Fibroblast of the aortic adventitia (primary cell): ENCODE measurements at places on chromosomes 4 and X. TPM values are rescaled to one million over a fixed set of nuclear protein-coding genes. Genes with fewer than 3 reads are reported as not detected.

SSX2B gene
- total RNA-seq = 0.09 TPM in 1 of 2 replicates, not detected in the other

MAGEE2 gene
- not detected in 2 replicates for total RNA-seq

LRP2BP gene
- total RNA-seq = 0.63 and 0.74 TPM in 2 replicates

CHRNA9 gene
- 0.09 TPM in 1 of 2 replicates, not detected in the other for total RNA-seq

IDH3G gene
- total RNA-seq = 7.2 and 46.0 TPM in 2 replicates

MAGEB1 gene
- total RNA-seq = not detected in 2 replicates

MAOA gene
- total RNA-seq = 4.7 and 9.6 TPM in 2 replicates

APLN gene
- total RNA-seq = 0.54 and 3.8 TPM in 2 replicates

GLRA3 gene
- not detected in 2 replicates for total RNA-seq

HTT gene
- 33.2 and 49.9 TPM in 2 replicates for total RNA-seq

RPA4 gene
- 0.33 and 1.4 TPM in 2 replicates for total RNA-seq

FAM47E gene
- total RNA-seq = 0.18 TPM in 1 of 2 replicates, not detected in the other

ARHGAP36 gene
- not detected in 2 replicates for total RNA-seq

CLCN3 gene
- 38.3 and 50.6 TPM in 2 replicates for total RNA-seq

FGF5 gene
- total RNA-seq = 0.98 and 55.9 TPM in 2 replicates

NUDT10 gene
- 0.63 and 2.0 TPM in 2 replicates for total RNA-seq

BTC gene
- 0.81 TPM in 1 of 2 replicates, not detected in the other for total RNA-seq

GSX2 gene
- total RNA-seq = not detected in 2 replicates

CPZ gene
- 7.0 and 24.9 TPM in 2 replicates for total RNA-seq

PAGE2 gene
- total RNA-seq = not detected in 2 replicates

AMTN gene
- not detected in 2 replicates for total RNA-seq

GAGE13 gene
- not detected in 2 replicates for total RNA-seq

FMR1NB gene
- not detected in 2 replicates for total RNA-seq

NALF2 gene
- not detected in 2 replicates for total RNA-seq

STATH gene
- 0.72 TPM in 1 of 2 replicates, not detected in the other for total RNA-seq

CFAP47 gene
- total RNA-seq = not detected in 2 replicates

GYG2 gene
- 1.1 and 4.3 TPM in 2 replicates for total RNA-seq

RPS6KA6 gene
- 4.2 and 7.0 TPM in 2 replicates for total RNA-seq

TRPC3 gene
- total RNA-seq = 0.45 and 0.49 TPM in 2 replicates

WDFY3 gene
- 26.8 and 86.9 TPM in 2 replicates for total RNA-seq

TMEM156 gene
- 0.18 TPM in 1 of 2 replicates, not detected in the other for total RNA-seq

ARHGEF38 gene
- total RNA-seq = not detected in 2 replicates

ATP8A1 gene
- 7.5 TPM in 2 replicates for total RNA-seq

GYPE gene
- total RNA-seq = 3.1 TPM in 1 of 2 replicates, not detected in the other

PAK3 gene
- 0.90 and 3.7 TPM in 2 replicates for total RNA-seq

PCDH19 gene
- 0.09 TPM in 1 of 2 replicates, not detected in the other for total RNA-seq

FGFRL1 gene
- total RNA-seq = 14.1 and 27.4 TPM in 2 replicates

S100P gene
- total RNA-seq = not detected in 2 replicates

PPP1R2C gene
- not detected in 2 replicates for total RNA-seq

MAGEA4 gene
- not detected in 2 replicates for total RNA-seq

GPR50 gene
- total RNA-seq = not detected in 2 replicates

MAP7D2 gene
- total RNA-seq = 0.18 and 1.2 TPM in 2 replicates

PDLIM3 gene
- total RNA-seq = 3.0 and 10.1 TPM in 2 replicates

SYTL5 gene
- 0.08 and 0.36 TPM in 2 replicates for total RNA-seq
